Activated naive CD8-positive, alpha-beta T cell treated with anti-CD3 and anti-CD28 coated beads for 36 hours (primary cell): ENCODE measurements at places on chromosomes 7 and 10.

- H3K27ac ChIP-seq: no peak overlapping the region
- DNase-seq: peak; percentile 78
- H3K36me3 ChIP-seq: peaks cover 9% of the 10 kb centered on the region
- H3K4me3 ChIP-seq: no peak overlapping the region
- no peaks in the 10 kb centered on the region for H3K27me3 ChIP-seq
Measured at GRCh38 chr7:106009503-106010226, 46.6 kb downstream of the CDHR3 start.

- H3K4me3 ChIP-seq: no peak overlapping the region
- no peak overlapping the region for H3K27ac ChIP-seq
- no peak for DNase-seq
- H3K27me3 ChIP-seq: no peaks in the 10 kb centered on the region
Measured at GRCh38 chr7:77269360-77270093, 69.9 kb upstream of the FGL2 start.

- no peak overlapping the region for H3K27ac ChIP-seq
- peaks cover 2% of the 10 kb centered on the region for H3K36me3 ChIP-seq
- no peak for DNase-seq
- H3K4me3 ChIP-seq: no peak overlapping the region
Measured at GRCh38 chr7:28245123-28245878, 64.7 kb upstream of the JAZF1 start.

DNA sequence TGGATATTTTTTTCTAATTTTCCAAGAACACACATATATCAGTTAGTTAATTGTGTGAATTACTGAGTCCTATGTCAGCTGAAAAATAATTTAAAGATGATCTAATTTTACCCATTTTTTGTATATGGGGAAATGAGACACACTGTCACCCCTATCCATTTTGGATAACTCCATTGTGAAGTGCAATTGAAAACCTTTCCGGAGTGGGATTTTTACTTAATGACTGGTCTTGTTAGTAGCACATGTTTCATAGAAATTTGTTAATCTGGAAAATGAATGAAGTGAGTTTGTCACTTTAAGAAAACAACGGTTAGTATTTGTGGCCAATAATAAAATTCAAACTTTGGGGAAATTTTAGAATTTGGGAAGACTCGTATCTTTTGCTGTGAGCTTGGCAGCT lies 2.0 kb downstream of the GARS1 start:
- H3K4me3 ChIP-seq: peak overlapping the region; percentile 96
- H3K4me1 ChIP-seq: peaks cover 42% of the 10 kb centered on the region
- peaks cover 61% of the 10 kb centered on the region for H3K36me3 ChIP-seq
- peak overlapping the region; percentile 98 for H3K27ac ChIP-seq
- no peaks in the 10 kb centered on the region for H3K27me3 ChIP-seq
- no peak for DNase-seq

DNA sequence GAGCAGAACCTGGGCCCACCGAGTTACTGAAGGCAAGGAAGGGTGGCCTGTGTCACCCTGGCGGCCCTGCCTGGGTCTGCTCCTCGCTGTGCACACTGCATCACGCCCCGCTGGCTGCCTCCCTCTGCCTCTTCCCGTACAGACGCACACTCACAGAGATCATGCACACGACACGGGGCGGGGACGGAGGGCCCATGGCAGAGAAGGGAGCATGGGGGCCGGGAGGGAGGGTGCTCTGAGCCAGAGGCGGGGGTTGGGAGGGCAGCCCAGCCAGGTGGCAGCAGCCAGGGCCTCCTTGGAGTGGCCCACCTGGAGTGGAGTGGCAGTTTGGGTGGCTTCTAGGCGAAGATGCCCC lies 16.6 kb downstream of the BUD23 start:
- H3K4me3 ChIP-seq: no peak overlapping the region
- no peak overlapping the region for H3K27ac ChIP-seq

GRCh38 chr10:60883187-60883586 lies 60.8 kb downstream of the RHOBTB1 start:
- no peaks in the 10 kb centered on the region for H3K4me1 ChIP-seq
- no peak overlapping the region for H3K4me3 ChIP-seq
- DNase-seq: no peak
- no peaks in the 10 kb centered on the region for H3K36me3 ChIP-seq

DNA sequence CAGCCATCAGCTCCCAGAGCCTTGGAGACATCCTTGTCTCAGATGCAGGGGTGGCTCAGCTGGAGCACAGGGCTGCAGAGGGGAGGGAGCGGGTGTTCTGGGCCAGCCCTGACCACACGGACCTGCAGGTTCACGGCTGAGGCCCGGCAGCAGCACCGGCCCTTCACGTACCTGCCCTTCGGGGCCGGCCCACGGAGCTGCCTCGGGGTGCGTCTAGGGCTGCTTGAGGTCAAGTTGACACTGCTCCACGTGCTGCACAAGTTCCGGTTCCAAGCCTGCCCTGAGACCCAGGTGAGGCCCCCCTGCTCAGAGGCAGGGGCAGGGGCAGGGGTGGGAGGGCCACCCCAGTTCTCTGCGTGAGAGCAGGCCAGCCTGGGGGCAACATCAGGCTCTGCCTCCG lies 45.2 kb downstream of the PARP12 start:
- no peaks in the 10 kb centered on the region for H3K4me1 ChIP-seq
- H3K27ac ChIP-seq: no peak overlapping the region
- no peaks in the 10 kb centered on the region for H3K27me3 ChIP-seq
- no peak overlapping the region for H3K4me3 ChIP-seq
- no peak for DNase-seq

DNA sequence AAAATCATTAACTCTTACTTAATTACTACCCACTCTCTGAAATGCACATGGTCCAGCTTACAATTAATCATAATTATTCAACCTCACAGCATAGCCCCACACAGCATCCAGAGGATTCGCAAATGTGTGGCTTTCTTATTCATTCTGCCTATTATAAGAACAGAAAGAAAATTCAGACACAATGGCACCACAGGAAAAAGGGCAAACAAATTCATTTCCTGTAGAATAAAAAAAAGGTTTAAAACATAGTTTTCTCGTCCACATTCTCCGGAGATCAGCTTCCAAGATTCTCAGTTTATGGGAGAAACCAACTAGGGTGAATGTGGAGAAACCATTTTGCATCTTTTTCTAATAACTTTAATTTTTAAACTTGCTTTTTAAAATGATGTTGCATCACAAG lies 201.6 kb downstream of the PARD3 start:
- H3K4me1 ChIP-seq: no peaks in the 10 kb centered on the region
- no peak overlapping the region for H3K27ac ChIP-seq
- no peak overlapping the region for H3K4me3 ChIP-seq
- H3K36me3 ChIP-seq: no peaks in the 10 kb centered on the region

DNA sequence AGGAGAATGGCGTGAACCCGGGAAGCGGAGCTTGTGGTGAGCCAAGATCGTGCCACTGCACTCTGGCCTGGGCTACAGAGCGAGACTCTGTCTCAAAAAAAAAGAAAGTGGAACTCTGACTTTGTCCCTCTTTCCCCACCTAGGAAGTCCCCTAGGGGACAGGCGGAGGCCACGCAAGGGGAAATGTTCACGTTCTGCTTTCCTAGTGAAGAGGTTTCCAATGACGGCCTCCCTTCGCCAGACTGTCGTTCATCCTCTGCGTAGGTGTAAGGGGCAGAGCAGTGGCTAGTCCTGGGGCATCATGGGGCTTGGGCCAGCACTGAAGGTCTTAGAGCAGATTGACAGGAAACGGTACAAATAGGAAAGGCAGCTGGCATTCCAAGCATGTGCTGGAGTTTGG lies 30.6 kb downstream of the SUFU start:
- DNase-seq: no peak
- no peaks in the 10 kb centered on the region for H3K36me3 ChIP-seq
- H3K4me3 ChIP-seq: no peak overlapping the region
- peaks cover 7% of the 10 kb centered on the region for H3K4me1 ChIP-seq
- no peaks in the 10 kb centered on the region for H3K27me3 ChIP-seq

- no peak overlapping the region for H3K4me3 ChIP-seq
- H3K27ac ChIP-seq: no peak overlapping the region
- peaks cover 9% of the 10 kb centered on the region for H3K27me3 ChIP-seq
- H3K4me1 ChIP-seq: peaks cover 4% of the 10 kb centered on the region
- DNase-seq: peak; percentile 49
Measured at GRCh38 chr7:134327896-134328295, 11.2 kb upstream of the SLC35B4 start.

DNA sequence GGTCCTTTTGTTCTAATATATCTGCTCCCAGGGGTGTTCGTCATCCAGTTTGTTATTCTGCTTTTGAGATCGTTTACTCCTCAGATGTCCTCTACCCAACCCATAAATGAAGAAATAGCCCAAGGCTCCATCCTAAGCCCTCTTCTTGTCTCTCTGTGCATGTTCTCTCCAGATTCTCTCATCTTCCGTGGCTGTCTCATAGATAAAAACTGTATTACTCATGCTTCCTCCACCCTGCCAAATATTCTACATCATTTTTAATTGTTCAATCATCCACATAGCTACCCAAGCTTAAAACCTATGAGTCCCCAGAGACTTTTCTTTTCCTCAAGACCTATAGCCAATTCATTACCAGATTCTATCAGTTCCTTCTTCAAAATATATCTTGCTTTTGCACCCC lies 44.9 kb downstream of the CAV1 start:
- H3K27me3 ChIP-seq: peaks cover 23% of the 10 kb centered on the region
- no peak overlapping the region for H3K4me3 ChIP-seq
- H3K4me1 ChIP-seq: no peaks in the 10 kb centered on the region
- H3K36me3 ChIP-seq: no peaks in the 10 kb centered on the region
- DNase-seq: no peak

GRCh38 chr10:110075686-110076085 lies 67.9 kb downstream of the ADD3 start:
- no peak for DNase-seq
- H3K4me3 ChIP-seq: peak overlapping the region; percentile 13
- H3K4me1 ChIP-seq: peaks cover 78% of the 10 kb centered on the region
- peak overlapping the region; percentile 68 for H3K27ac ChIP-seq
- H3K27me3 ChIP-seq: no peaks in the 10 kb centered on the region

DNA sequence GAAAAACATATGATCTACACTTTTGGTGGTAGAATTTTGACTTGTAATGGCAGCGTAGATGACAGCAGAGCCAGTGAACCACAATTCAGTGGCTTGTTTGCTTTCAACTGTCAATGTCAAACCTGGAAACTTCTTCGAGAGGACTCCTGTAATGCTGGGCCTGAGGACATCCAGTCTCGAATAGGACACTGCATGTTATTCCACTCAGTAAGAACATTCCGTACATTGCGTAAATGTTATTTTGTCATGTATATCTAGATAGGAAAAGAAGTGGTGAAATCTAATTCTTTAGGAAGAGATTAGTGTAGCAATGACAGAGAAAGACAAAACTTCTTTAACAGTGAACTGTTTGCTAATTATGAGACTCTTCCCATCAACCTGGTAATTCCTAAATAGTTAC lies 112.9 kb downstream of the PODXL start:
- peaks cover 1% of the 10 kb centered on the region for H3K4me1 ChIP-seq
- H3K4me3 ChIP-seq: no peak overlapping the region
- peaks cover 42% of the 10 kb centered on the region for H3K36me3 ChIP-seq
- no peaks in the 10 kb centered on the region for H3K27me3 ChIP-seq

- no peak for DNase-seq
- H3K4me3 ChIP-seq: no peak overlapping the region
- no peaks in the 10 kb centered on the region for H3K4me1 ChIP-seq
Measured at GRCh38 chr10:108849688-108850087, 1073.6 kb downstream of the XPNPEP1 start.

DNA sequence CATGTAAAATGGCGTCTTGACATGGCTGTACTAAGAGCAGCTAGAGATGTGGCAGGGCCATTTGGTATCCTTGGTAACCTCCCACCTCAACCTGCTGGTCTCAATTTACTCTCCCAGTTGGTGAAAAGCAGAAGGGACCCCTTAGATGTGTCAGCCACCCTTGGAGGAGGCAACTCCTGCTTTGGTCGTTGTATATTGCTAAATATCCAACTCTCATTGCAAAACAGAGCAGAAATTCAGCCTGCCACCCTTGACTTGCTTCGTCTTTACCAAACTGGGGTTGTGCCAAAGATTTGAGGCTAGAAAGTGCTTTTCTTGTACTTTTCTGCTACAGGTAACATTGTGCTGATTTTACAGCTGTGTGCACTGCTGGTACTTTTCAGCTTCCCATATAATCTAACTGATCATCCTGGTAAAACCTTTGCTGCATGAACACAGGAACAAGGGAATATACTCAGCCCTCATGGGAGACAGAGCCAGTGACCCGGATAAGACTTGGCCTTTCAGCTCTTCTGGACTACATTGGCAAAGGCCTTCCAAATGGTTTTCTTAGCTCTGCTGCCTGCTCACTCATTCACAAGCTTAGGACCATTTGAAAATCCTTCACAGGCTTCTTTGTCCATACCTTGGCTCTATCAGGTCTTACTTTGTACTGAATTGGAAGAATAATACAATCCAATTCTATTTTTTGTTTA lies 2.2 kb upstream of the VSTM4 start:
- H3K4me3 ChIP-seq: no peak overlapping the region
- no peak for DNase-seq
- H3K27ac ChIP-seq: no peak overlapping the region
- peaks cover 3% of the 10 kb centered on the region for H3K4me1 ChIP-seq
